A549 treated with CpdA at 1 μM for 4 hours (cell line): ENCODE measurements at places on chromosomes 3 and 15. TPM values are rescaled to one million over a fixed set of nuclear protein-coding genes. Genes with fewer than 3 reads are reported as not detected.

Gene GRK7
- 0.02 to 0.06 TPM (median 0.03 TPM) in 3 of 5 replicates, not detected in the others for total RNA-seq

Gene SLC2A2
- not detected in 5 replicates for total RNA-seq

Gene LRRC31
- total RNA-seq, result 0.02 TPM in 1 of 5 replicates, not detected in the others

Gene CCDC191
- 1.4 to 3.5 TPM (median 1.7 TPM) in 5 replicates for total RNA-seq

Gene OR5K2
- not detected in 5 replicates for total RNA-seq

Gene WDR72
- total RNA-seq, result 5.5 to 7.7 TPM (median 7.0 TPM) in 5 replicates

Gene STIMATE
- total RNA-seq, result 6.7 to 9.6 TPM (median 8.7 TPM) in 5 replicates

Gene EPHB1
- total RNA-seq, result 0.05 to 0.37 TPM (median 0.16 TPM) in 4 of 5 replicates, not detected in the other

Gene CFAP100
- not detected in 5 replicates for total RNA-seq

Gene PAQR5
- 98.3 to 125 TPM (median 117 TPM) in 5 replicates for total RNA-seq

Gene COLQ
- 0.28 to 0.53 TPM (median 0.36 TPM) in 5 replicates for total RNA-seq

Gene CTXND1
- total RNA-seq, result 0.01 TPM in 1 of 5 replicates, not detected in the others

Gene NCKIPSD
- 8.2 to 10.9 TPM (median 9.0 TPM) in 5 replicates for total RNA-seq

Gene CTXN2
- total RNA-seq, result 0.03 to 0.05 TPM (median 0.04 TPM) in 3 of 5 replicates, not detected in the others

Gene RUVBL1
- total RNA-seq, result 97.3 to 106 TPM (median 103 TPM) in 5 replicates

Gene PLCD1
- 2.3 to 4.4 TPM (median 3.3 TPM) in 5 replicates for total RNA-seq

Gene KLHL6
- total RNA-seq, result not detected in 5 replicates

Gene MFGE8
- total RNA-seq, result 306 to 389 TPM (median 324 TPM) in 5 replicates

Gene BFSP2
- not detected in 5 replicates for total RNA-seq

Gene CCDC33
- total RNA-seq, result 5.8 to 7.8 TPM (median 6.1 TPM) in 5 replicates

Gene GXYLT2
- 1.4 to 2.9 TPM (median 1.8 TPM) in 5 replicates for total RNA-seq

Gene SLCO2A1
- total RNA-seq, result 0.02 to 0.07 TPM in 2 of 5 replicates, not detected in the others

Gene SCAANT1
- 0.48 TPM in 1 of 5 replicates, not detected in the others for total RNA-seq

Gene SRGAP3
- 0.62 to 0.89 TPM (median 0.71 TPM) in 5 replicates for total RNA-seq

Gene RNU5B-1
- not detected in 5 replicates for total RNA-seq

Gene MRPS11
- 106 to 126 TPM (median 122 TPM) in 5 replicates for total RNA-seq

Gene SLC24A5
- not detected in 5 replicates for total RNA-seq

Gene FAIM
- total RNA-seq, result 18.5 to 23.7 TPM (median 21.0 TPM) in 5 replicates

Gene TMEM207
- not detected in 5 replicates for total RNA-seq

Gene MRAS
- 8.2 to 10.2 TPM (median 9.1 TPM) in 5 replicates for total RNA-seq

Gene GADL1
- total RNA-seq, result not detected in 5 replicates

Gene GHSR
- not detected in 5 replicates for total RNA-seq

Gene OSBPL10
- total RNA-seq, result 15.1 to 18.5 TPM (median 15.5 TPM) in 5 replicates

Gene SERPINI1
- 2.2 to 3.8 TPM (median 2.8 TPM) in 5 replicates for total RNA-seq

Gene ANKUB1
- not detected in 5 replicates for total RNA-seq

Gene RPP25
- total RNA-seq, result 18.9 to 28.8 TPM (median 27.3 TPM) in 5 replicates

Gene MST1
- 0.89 to 2.0 TPM (median 1.8 TPM) in 5 replicates for total RNA-seq

Gene TMC3
- not detected in 5 replicates for total RNA-seq

Gene ZSCAN29
- 9.2 to 11.1 TPM (median 10.1 TPM) in 5 replicates for total RNA-seq

Gene FAM81A
- 11.0 to 14.6 TPM (median 13.6 TPM) in 5 replicates for total RNA-seq

Gene ANAPC13
- total RNA-seq, result 44.1 to 53.3 TPM (median 45.8 TPM) in 5 replicates

Gene SPESP1
- total RNA-seq, result not detected in 5 replicates

Gene ABI3BP
- 0.75 to 2.8 TPM (median 0.99 TPM) in 5 replicates for total RNA-seq

Gene RBMS3
- total RNA-seq, result 0.47 to 1.4 TPM (median 0.85 TPM) in 5 replicates

Gene GOLGA6B
- not detected in 5 replicates for total RNA-seq

Gene CCDC54
- total RNA-seq, result not detected in 5 replicates

Gene GOLGA6L7
- not detected in 5 replicates for total RNA-seq

Gene ATP11B
- 6.6 to 11.6 TPM (median 10.1 TPM) in 5 replicates for total RNA-seq

Gene CDHR4
- 0.16 to 0.53 TPM (median 0.40 TPM) in 5 replicates for total RNA-seq

Gene HRG
- total RNA-seq, result 0.02 TPM in 1 of 5 replicates, not detected in the others

Gene ANKRD34C
- total RNA-seq, result not detected in 5 replicates

Gene ARPIN
- total RNA-seq, result 9.2 to 12.5 TPM (median 12.0 TPM) in 5 replicates

Gene CLDN11
- 0.14 to 0.26 TPM (median 0.22 TPM) in 5 replicates for total RNA-seq

Gene DGKG
- total RNA-seq, result 9.4 to 14.4 TPM (median 10.1 TPM) in 5 replicates

Gene DLL4
- 0.62 to 0.68 TPM (median 0.65 TPM) in 5 replicates for total RNA-seq

Gene OSTN
- total RNA-seq, result not detected in 5 replicates

Gene MYL3
- total RNA-seq, result 0.18 TPM in 1 of 5 replicates, not detected in the others

Gene FEZF2
- total RNA-seq, result not detected in 5 replicates
